T-helper 1 cell treated with Interleukin-12 subunit alpha and Interleukin-12 subunit beta and Interleukin-4 antibody, amounts not matched to agents 30 ng/mL and 1 ng/mL, for 36 hours (primary cell): ENCODE measurements at places on chromosomes 6 and 20. TPM values are rescaled to one million over a fixed set of nuclear protein-coding genes. Genes with fewer than 3 reads are reported as not detected.

Gene BMP5
- not detected in 2 replicates for total RNA-seq

Gene DHX16
- 49.5 and 51.0 TPM in 2 replicates for total RNA-seq

Gene POFUT1
- total RNA-seq, result 28.0 and 33.7 TPM in 2 replicates

Gene GNAS-AS1
- 1.3 and 1.4 TPM in 2 replicates for total RNA-seq

Gene C2
- 0.12 and 1.7 TPM in 2 replicates for total RNA-seq

Gene ME1
- 0.07 TPM in 1 of 2 replicates, not detected in the other for total RNA-seq

Gene SLC35D3
- total RNA-seq, result not detected in 2 replicates

Gene AVP
- not detected in 2 replicates for total RNA-seq

Gene SLC52A3
- not detected in 2 replicates for total RNA-seq

Gene PDSS2
- total RNA-seq, result 15.0 and 15.5 TPM in 2 replicates

Gene B3GAT2
- not detected in 2 replicates for total RNA-seq

Gene GINS1
- 23.8 and 25.7 TPM in 2 replicates for total RNA-seq

Gene FOXC1
- total RNA-seq, result 0.07 TPM in 1 of 2 replicates, not detected in the other

Gene BPIFB2
- total RNA-seq, result not detected in 2 replicates

Gene LATS1
- total RNA-seq, result 41.6 and 43.5 TPM in 2 replicates

Gene ZNF334
- 1.3 and 1.6 TPM in 2 replicates for total RNA-seq

Gene HLA-DMA
- 49.5 and 58.5 TPM in 2 replicates for total RNA-seq

Gene TREM1
- total RNA-seq, result not detected in 2 replicates

Gene TREML2
- 21.5 and 23.3 TPM in 2 replicates for total RNA-seq

Gene PPT2
- total RNA-seq, result 9.8 and 11.1 TPM in 2 replicates

Gene PSORS1C2
- total RNA-seq, result not detected in 2 replicates
